ENCODE measurements at places on chromosomes 12 and 14. TPM values are rescaled to one million over a fixed set of nuclear protein-coding genes. Genes with fewer than 3 reads are reported as not detected.

- no peak for DNase-seq
Observed at GRCh38 chr12:30010071-30011052, 226.6 kb upstream of the TMTC1 start.

RNASE3 gene
- not detected for total RNA-seq

BRMS1L gene
- total RNA-seq: 10.3 TPM

ABCD2 gene
- 9.2 TPM for total RNA-seq

DNA sequence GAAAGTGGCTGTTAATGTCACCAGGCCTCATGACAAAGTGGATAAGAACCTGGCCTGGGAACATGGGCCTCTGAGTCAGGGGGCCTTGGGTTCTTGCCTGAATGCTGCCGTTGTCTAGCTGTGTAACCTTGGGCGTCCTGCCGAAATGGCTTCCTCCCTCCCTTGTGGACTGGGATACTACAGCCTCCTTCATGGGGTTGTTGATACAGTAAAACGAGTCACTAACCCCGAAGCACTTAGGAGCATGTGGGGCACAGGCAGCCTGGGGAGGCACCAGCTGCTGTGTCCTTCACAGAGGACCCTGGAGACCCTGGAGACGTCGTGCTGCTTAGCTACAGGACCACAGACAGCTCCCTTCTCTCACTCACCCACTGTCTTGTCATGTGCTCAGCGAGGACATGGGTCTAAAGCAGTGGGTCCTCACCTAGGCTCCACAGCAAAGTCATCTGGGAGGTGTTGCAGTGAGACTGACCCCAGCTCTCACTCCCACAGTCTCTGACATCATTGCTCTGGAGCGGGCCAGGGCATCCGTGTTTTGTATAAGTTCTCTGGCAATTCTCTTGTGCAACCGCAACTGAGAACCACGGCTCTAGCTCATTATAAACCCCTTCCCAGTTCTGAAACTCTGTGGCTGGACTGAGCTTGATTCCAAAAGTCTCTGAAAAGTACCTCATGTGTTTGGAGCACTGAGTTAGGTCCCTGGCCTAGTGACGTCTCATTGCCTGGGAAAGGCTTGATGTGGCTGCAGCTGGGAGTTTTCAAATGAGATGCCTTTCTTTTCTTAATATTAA is 42.1 kb downstream of the SERPINA3 start:
- DNase-seq: no peak

Data from Right ventricle myocardium superior (tissue), 1 donor.